ENCODE measurements at places on chromosomes 1 and 21. TPM values are rescaled to one million over a fixed set of nuclear protein-coding genes. Genes with fewer than 3 reads are reported as not detected.

The VWA5B1 gene
- not detected for total RNA-seq

The DRAXIN gene
- total RNA-seq, result 0.17 TPM

The DVL1 gene
- total RNA-seq, result 76.5 TPM

The HSD3B1 gene
- total RNA-seq, result not detected

The THEM5 gene
- total RNA-seq, result not detected

The MYOG gene
- not detected for total RNA-seq

The GUCA2B gene
- total RNA-seq, result not detected

The TMEM240 gene
- 0.44 TPM for total RNA-seq

The KCNK1 gene
- total RNA-seq, result 13.2 TPM

The DHRS3 gene
- total RNA-seq, result 56.3 TPM

The CD160 gene
- not detected for total RNA-seq

The DARS2 gene
- total RNA-seq, result 47.4 TPM

The C1QB gene
- not detected for total RNA-seq

The KISS1 gene
- 0.47 TPM for total RNA-seq

The LRRC42 gene
- 26.0 TPM for total RNA-seq

The FAM163A gene
- not detected for total RNA-seq

The CFH gene
- 4.1 TPM for total RNA-seq

The CLDN17 gene
- not detected for total RNA-seq

The BSND gene
- not detected for total RNA-seq

The SPRR3 gene
- total RNA-seq, result not detected

The LCE6A gene
- total RNA-seq, result not detected

The HMCN1 gene
- 0.03 TPM for total RNA-seq

The MNDA gene
- not detected for total RNA-seq

The CA6 gene
- total RNA-seq, result not detected

The SYT2 gene
- 0.01 TPM for total RNA-seq

The HNRNPU gene
- 378 TPM for total RNA-seq

The SPATA46 gene
- not detected for total RNA-seq

The GBP2 gene
- total RNA-seq, result 0.69 TPM

The ALX3 gene
- not detected for total RNA-seq

The ZC3H12A gene
- 16.2 TPM for total RNA-seq

The TNFRSF1B gene
- 0.28 TPM for total RNA-seq

The RGS18 gene
- total RNA-seq, result not detected

The DONSON gene
- total RNA-seq, result 21.0 TPM

The TRIM46 gene
- total RNA-seq, result 1.4 TPM

The BMP8B gene
- 4.2 TPM for total RNA-seq

The KRTAP19-6 gene
- not detected for total RNA-seq

The HLX gene
- total RNA-seq, result 5.0 TPM

The KCNJ6 gene
- 2.7 TPM for total RNA-seq

The KCNT2 gene
- 0.06 TPM for total RNA-seq

The HSF2BP gene
- total RNA-seq, result 1.7 TPM

The GPR52 gene
- total RNA-seq, result not detected

All from A549 treated with DMSO at 1 μM for 4 hours (cell line).